ENCODE measurements at places on chromosomes 16 and 17.

DNA sequence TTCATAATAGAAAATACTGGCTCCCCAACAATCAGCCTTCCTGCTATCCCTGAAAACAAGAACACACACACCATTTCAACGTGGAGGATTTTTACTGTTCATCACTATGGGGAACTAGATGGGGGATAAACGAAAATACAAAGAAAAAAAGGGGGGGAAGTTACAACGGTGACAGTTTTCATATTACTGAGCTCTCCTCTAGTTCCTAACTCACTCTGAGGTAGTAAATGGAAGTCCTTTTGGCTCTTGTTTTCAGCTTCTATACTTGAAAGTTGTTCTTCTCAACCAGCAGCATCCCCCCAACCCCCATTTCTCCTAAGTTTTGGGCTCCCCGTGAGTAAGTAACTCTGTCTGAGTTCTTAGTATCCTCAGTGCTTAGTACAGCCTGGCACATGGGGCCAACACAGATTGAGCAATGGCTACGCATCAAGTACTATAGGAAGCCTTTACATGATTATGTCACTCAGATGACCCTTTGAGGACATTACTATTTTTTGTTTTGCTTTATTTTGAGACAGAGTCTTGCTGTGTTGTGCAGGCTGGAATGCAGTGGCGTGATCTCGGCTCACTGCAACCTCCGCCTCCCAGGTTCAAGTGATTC, 4.2 kb upstream of the CORO7 start:
- DNase-seq, result no peak

DNA sequence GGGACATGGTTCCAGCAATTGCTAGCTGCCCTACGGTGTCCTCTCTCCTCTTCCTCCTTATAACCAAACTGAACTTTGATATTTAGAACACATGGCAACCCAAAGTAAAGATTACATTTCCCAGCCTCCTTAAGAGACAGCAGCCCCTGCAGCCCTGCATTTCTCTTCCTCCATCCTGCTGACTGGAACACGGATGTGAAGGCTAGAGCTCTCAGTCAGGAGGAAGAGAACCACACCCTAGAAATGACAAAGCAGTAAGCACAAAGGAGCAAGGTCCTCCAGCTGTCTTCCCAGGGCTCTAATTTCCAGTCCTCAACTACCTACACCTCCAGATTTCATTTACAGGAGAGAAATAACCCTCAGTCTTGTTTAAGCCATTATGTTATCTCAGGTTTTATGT, 10.9 kb downstream of the DYNC1LI2 start:
- DNase-seq, result no peak

DNA sequence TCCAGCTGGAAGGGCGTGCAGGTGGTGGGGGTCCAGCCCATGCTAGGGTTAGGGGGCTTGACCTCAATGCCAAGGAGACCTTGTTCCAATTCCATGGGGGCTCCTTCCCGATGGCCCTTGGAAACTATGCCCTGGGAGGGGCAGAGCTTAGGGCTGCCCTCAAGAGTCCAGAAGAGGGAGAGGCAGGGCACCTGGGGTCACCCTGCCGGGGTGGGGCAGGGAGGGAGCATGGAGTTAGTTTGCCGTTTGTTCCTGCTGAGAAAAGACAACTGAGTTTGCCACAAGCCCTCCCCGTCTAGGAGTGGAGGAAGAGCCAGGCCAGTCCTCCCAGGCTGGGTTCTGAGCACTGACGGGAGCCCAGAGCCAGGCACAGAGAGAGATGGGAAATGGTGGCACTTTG, 21.4 kb downstream of the MMP15 start:
- no peak for DNase-seq

DNA sequence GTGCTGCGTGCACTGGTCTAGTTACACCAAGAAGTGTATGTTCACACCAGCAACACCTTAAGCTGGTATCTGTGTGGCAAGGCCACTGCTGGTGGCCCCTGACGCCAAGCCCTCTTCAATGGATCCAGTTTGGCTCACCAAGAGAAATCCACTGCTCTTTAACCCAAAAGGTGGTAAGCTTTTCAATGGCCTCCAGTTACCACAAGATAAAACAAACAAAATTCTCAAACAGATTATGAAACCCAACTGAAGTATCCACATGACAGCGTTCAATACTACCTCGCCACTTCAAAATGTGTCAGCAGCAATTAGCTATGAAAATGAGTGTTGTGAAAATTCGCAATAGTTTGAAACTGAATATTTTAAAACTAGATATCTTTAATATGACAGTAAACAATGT, 96.5 kb upstream of the AKTIP start:
- no peak for DNase-seq

GRCh38 chr17:73801455-73802100, 157.3 kb upstream of the SDK2 start:
- no peak for DNase-seq

GRCh38 chr17:44258811-44259351, 9.1 kb downstream of the SLC4A1 start:
- DNase-seq, result no peak

- DNase-seq, result no peak
Observed at GRCh38 chr16:52863000-52863399, 189.7 kb downstream of the CHD9NB start.

DNA sequence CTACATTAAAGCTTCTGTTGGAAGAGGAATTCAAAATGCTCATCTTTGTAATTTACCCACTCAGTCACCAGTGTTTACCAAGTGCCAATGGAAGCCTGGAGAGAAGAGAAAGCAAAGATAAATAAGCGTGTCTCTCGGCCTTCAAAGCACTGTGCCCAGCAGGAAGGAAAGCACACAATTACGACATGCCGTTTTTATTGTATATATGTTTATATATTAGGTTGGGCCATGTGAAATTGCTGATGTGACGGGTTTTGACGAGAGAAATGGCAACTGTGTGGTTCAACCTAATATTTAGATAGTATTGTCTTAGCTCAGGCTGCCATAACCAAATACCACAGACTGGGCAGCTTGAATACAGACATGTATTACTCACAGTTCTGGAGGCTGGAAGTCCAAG, 79.3 kb upstream of the HSBP1 start:
- DNase-seq, result no peak

DNA sequence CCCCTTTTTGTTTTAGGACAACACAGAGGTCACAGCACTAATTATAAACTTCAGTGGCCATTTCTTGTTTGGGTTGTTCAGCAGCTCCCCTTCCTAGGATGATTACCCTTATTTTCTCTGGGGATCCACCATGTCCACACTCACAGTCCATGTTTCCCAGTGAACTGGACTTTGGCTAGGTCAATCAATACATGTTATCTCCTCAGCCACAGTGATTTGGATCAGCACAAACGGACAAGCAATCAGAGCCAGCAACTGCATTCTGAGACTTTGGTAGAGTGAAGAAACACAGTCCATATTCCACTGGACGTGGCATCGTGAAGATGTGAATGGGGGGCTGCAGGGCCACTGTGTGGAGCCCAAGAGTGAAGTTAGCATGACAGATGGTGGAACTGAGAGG, 4.6 kb downstream of the TMEM220 start:
- DNase-seq, result no peak

DNA sequence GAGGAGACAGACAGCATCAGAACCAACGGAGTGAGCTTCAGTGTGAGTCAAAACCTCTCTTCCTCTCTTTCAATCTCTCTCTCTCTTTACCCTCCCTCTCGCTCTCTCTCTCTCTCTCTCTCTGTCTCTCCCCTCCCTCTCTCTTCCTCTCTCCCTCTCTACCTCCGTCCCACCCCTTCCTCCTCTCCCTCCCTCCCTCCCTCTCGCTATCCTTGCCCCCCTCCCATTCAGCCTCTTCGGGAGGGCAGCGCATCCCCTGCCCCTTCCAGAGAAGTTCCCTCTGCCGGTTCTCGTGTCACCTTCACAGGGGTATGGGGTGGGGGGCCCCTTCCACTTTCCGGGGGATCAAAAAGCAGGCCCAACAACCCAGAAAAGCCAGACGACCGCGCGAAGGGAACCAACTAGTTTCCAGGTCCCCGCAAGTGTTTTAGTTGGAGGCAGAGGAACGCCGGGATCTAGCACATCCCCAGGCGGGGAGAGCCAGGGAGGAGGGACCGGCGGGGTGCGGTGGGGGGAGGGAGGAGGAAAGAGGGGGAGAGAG, 28.9 kb upstream of the RBFOX1 start:
- no peak for DNase-seq

DNA sequence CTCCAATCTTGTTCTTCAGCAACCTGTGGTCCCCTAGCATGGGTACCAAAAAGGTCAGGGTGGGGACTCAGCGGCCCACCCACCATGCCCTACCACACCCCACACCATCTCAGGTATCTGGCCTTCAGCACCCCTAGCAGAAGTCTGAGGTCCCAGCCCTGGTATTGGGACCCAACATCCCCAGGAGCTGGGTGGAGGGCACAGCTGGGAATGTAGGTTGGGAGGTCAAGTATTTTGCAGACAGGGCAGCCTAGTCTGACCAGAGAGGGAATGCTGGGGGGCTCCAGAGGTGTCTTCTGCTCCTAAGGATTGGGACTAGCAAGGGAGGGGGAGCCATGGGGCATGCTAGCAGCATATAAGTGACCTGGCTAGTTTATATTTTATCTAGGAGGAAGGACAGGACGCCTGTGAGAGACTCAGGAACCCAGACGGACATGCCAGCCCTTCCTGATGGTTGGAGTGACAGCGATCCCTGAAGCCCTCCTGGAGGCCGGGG, 822 bp upstream of the ADAM11 start:
- DNase-seq, result no peak

GRCh38 chr16:4892361-4893102, 44.4 kb downstream of the PPL start:
- DNase-seq, result no peak

DNA sequence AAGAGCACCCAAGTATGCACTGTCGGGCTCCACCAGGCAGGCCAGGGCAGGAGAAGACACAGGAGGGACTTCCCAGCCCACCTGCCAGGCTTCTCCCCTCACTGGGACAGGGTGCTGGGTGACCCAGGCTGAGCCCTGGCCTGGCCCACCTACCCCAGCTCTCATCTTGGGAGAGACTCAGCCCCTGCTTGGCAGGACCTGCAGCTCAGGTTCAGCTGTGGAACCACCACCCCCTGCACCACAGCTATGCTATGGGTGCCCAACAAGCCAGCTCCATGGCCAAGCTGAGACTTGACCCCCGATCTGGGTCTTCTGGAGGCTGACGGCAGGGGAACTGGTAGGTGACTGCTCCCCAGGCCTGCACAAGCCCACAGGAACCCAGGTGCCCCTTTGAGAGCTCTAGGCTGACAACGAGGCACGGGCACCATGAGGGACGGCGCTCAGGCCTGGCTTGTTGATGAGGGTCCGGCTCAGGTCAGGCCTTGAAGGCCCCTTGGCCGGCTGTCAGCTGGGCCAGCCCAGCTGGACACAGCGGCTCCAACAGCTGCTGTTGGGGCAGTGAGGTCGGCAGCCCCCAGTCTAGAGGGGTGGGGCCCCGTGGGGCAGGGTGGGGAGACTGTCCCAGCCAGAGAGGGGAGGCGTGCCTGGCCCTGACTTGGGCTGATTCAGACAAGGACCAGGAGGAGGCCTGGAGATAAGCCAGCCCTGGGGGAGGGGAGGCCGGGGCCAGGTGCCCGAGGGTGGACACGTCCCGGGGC, 4.6 kb downstream of the RPUSD1 start:
- DNase-seq, result no peak

GRCh38 chr17:71111460-71111859, 942.1 kb downstream of the KCNJ2 start:
- DNase-seq, result no peak

- no peak for DNase-seq
Observed at GRCh38 chr17:47651704-47652103, 2.0 kb downstream of the KPNB1 start.

- DNase-seq, result peak; percentile 25
Observed at GRCh38 chr17:39404542-39405378, 3.3 kb upstream of the FBXL20 start.

DNA sequence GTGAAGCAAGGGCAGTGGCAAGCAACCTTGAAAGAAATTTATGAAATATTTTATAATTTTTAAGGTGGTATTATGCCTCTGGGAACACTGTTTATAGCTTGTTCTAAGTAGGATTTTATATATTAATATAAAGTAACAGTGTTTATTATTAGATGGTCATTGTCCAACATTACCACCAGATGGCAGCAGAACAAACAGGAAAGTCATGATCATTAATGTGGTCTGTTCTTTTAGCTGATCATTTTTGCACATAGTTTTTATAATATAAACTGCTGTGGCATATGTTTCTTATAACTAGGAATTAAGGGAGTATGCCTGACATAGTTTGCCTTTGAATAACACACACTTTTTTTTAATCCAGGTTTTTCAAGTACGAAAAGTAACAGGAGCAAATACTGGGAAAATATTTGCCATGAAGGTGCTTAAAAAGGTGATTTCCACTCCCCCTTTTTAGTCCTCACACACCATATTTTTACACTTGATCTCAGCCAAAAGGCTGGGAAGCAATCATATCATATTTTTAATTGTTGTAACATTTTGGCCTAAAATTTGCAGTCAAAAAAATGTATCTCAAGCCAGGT, 21.4 kb downstream of the RPS6KB1 start:
- DNase-seq, result no peak

- DNase-seq, result no peak
Observed at GRCh38 chr16:20897922-20898321, 2.2 kb downstream of the DCUN1D3 start.

GRCh38 chr17:80948976-80949450, 42.6 kb upstream of the CHMP6 start:
- no peak for DNase-seq

GRCh38 chr17:73711184-73711583, 66.9 kb upstream of the SDK2 start:
- no peak for DNase-seq

GRCh38 chr16:54446639-54447038, 160.1 kb upstream of the IRX3 start:
- DNase-seq, result no peak

DNA sequence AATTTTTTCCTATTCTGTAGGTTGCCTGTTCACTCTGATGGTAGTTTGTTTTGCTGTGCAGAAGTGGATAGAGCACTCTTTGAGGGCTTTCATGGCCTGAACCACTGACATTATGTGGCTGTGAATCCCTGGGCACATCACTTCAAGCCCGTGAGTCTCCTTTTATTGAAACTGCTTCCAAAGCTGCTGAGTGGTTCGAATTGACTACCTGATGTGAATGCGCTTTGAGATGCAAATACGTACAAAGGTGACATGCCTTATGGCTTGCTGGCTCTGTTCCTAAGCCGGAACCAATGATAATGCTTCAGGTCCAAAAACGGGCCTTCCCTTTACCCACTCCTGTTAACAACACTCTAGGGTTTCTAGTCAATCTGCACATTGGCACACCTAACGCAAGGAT, 34.3 kb downstream of the ASPA start:
- no peak for DNase-seq

GRCh38 chr16:57263541-57264351, 18.7 kb downstream of the ARL2BP start:
- no peak for DNase-seq

DNA sequence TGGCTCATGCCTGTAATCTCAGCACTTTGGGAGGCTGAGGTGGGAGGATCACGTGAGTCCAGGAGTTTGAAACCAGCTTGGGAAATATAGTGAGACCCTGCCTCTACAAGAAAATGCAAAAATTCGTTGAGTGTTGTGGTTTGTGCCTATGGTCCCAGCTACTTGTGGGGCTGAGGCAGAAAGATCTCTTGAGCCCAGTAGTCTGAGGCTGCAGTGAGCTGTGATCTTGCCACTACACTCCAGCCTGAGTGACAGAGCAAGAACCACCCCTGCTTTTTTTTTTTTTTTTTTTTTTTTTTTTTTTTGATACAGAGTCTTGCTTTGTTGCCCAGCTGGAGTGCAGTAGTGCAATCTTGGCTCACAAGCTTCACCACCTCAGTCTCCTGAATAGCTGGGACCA, 34.0 kb downstream of the ITGB3 start:
- no peak for DNase-seq

- DNase-seq, result no peak
Observed at GRCh38 chr16:67961551-67961957, 6.9 kb downstream of the SLC12A4 start.

GRCh38 chr16:64013856-64014255, 1108.0 kb downstream of the CDH11 start:
- no peak for DNase-seq
